ENCODE measurements at places on chromosomes 3 and 15. TPM values are rescaled to one million over a fixed set of nuclear protein-coding genes. Genes with fewer than 3 reads are reported as not detected.

DNA sequence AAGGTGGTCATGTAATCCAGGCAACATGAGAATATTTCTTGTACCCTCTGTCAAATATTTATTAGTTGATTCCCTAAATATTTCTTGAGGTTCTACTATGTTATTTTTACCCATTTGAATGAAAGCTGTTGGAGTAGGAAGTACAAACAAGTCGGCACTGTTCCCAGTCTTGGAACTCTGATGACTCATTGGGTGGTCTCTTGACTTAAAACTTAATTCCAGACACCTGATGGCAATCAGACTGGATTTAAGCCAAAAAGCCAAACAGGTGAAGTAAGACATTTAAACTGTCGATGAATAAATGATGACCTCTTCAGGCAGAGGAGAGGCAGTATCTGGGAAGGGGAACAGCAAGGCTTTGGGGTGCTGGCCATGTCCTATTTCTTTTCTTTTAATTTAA is 22.8 kb downstream of the C2CD4A start:
- no peak overlapping the region for H3K27ac ChIP-seq
- H3K36me3 ChIP-seq: no peaks in the 10 kb centered on the region
- no peaks in the 10 kb centered on the region for H3K4me1 ChIP-seq
- H3K4me3 ChIP-seq: no peak overlapping the region

DNA sequence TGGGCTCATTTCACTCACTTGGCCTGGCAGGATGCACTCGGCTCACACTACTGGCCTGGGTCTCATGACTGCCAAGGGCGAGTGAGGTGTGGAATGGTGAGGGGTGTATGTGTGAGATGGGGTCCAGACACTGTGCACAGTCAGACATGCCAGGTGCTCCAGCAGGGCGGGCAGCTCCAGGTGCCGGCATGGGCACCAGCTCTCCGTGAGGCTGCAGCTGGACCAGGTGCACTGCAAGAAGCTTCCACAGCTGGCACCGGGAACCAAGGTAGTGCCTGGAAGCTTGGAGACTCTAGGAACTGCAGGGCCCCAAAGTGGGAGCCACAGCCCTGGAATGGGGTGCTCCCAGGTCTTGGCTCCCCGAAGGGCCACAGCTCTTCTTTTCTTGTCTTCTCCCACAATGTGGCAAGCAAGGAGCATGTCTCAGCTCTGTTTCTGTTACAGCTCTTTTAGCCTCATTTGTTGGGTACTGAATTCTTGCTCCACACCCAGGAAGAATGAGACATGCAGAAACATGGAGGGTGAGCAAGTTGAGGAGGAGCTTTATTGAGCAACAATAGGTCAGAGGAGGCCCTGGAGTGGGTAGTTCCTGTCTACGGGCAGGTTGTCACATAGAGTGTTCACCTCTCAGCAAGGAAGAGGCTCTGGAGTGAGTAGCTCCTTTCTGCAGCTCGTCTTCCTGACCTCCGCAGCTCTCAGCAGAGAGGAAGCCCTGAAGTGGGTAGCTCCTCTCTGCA is 762.8 kb downstream of the CADM2 start:
- no peaks in the 10 kb centered on the region for H3K36me3 ChIP-seq
- no peaks in the 10 kb centered on the region for H3K27me3 ChIP-seq
- no peaks in the 10 kb centered on the region for H3K4me1 ChIP-seq
- H3K4me3 ChIP-seq: no peak overlapping the region
- DNase-seq: no peak

DNA sequence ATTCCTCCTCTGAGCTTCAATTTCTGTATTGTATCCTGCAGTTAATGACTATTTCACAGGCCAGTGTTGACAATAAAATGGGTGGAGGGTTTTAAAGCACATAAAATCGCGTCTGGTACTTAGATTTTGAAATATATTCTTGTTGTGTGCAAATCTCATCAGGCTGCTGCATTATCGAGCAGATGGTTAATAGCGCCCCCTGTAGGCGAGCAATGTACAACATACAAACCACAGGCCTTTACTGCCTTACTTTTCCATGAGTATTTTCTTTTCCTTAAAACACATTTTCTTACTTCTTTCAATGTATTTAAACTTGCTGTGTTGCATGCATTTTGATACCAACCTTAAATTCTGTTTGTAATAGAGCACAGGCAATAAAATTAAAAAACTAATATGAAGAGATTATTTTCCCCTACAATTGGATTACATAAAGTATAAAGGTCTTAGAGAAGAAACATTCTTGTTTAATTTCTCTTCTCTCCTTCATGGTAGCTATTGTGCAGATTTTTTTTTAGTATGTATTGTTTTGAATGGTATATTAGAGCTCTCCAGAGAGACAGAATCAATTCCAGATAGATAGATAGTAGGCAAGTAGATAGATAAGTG is 608.4 kb downstream of the CADM2 start:
- H3K27ac ChIP-seq: no peak overlapping the region
- H3K4me3 ChIP-seq: no peak overlapping the region
- peak; percentile 30 for DNase-seq
- no peaks in the 10 kb centered on the region for H3K27me3 ChIP-seq

- H3K36me3 ChIP-seq: peaks cover 4% of the 10 kb centered on the region
- H3K4me3 ChIP-seq: no peak overlapping the region
- no peak overlapping the region for H3K27ac ChIP-seq
- peaks cover 18% of the 10 kb centered on the region for H3K4me1 ChIP-seq
- DNase-seq: no peak
- H3K27me3 ChIP-seq: no peaks in the 10 kb centered on the region
These were observed 2.5 kb upstream of the FSIP1 start for GRCh38 chr15:39785139-39785538.

GRCh38 chr3:113249111-113249510 is 37.8 kb downstream of the BOC start:
- H3K4me3 ChIP-seq: no peak overlapping the region
- H3K27me3 ChIP-seq: no peaks in the 10 kb centered on the region
- DNase-seq: no peak
- H3K4me1 ChIP-seq: peaks cover 7% of the 10 kb centered on the region

DNA sequence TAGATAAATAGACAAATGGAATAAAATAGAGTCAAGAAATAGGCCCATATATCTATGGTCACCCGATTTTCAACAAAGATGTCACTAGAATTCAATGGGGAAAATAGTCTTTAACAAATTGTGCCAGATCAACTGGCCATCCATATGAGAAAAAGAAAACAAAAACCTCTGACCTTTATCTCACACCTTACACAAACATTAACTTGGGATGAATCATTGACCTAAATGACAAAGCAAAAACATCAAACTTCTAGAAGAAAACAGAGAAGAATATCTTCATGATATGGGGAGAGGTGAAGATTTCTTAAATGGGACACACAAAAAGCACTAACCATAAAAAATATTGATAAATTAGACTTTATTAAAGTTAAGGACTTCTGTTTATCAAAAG is 31.9 kb downstream of the ITGA11 start:
- H3K27me3 ChIP-seq: no peaks in the 10 kb centered on the region
- H3K27ac ChIP-seq: no peak overlapping the region
- no peak for DNase-seq

DNA sequence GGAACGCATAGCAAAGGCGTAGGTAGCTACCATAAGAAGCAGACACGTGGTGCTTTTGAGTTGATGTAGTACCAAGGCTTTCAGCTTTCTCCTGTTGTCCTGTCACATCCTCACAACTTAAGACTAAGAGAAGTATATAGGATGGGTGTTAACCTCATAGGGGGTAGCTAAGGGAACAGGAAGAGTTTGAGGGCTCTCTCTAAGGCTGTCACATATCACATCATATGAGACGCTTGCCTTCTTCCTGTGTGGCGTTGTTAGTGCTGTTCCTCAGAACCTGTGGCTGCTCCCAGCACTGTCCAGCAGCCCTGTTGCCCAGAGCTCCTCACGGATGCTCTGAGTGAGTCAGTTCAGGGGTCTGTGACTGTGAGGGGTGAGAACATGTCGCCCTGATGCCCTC is 14.7 kb downstream of the DHX30 start:
- H3K4me3 ChIP-seq: no peak overlapping the region
- H3K4me1 ChIP-seq: no peaks in the 10 kb centered on the region
- H3K27me3 ChIP-seq: no peaks in the 10 kb centered on the region
- H3K36me3 ChIP-seq: peaks cover 43% of the 10 kb centered on the region
- H3K27ac ChIP-seq: no peak overlapping the region

- no peak overlapping the region for H3K4me3 ChIP-seq
- DNase-seq: no peak
- H3K27me3 ChIP-seq: no peaks in the 10 kb centered on the region
- H3K27ac ChIP-seq: no peak overlapping the region
These were observed 729.9 kb downstream of the MECOM start for GRCh38 chr3:168933614-168934013.

DNA sequence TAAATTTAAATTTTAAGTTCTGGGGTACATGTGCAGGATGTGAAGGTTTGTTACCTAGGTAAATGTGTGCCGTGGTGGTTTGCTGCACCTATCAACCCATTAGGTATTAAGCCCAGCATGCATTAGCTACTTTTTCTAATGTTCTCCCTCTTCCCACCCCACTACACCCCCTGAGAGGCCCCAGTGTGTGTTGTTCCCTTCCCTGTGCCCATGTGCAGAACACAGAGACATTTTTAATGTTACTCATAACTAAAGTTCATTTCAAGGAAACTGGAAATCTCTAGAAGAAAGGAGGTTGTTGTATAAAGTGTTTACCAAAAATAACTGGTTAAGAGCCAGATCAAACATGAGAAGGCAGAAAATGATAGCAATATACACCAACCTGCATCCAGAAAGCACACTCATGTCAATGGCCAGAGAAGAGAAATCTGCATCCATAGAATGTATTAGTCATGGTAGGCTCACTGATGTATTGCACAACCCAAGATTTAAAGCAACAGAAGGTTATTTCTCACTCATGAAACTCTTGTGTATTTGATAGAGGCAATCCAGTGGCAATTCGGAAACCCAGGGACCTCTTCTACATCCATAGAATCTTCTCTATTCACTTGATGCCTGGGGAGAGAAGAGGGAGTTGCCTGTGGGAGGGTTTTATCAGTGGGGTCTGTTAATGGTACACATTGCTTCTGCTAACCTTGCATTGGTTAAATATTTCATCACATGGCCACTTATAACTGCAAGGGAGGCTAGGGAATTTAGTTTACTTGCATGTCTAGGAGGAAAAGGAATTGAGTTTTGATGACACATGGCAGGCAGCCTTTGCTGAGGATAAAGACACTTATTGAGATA is 321.9 kb upstream of the RASGRP1 start:
- H3K27me3 ChIP-seq: no peaks in the 10 kb centered on the region
- no peaks in the 10 kb centered on the region for H3K36me3 ChIP-seq
- H3K27ac ChIP-seq: no peak overlapping the region
- H3K4me3 ChIP-seq: no peak overlapping the region

GRCh38 chr3:36372534-36372935 is 7.8 kb upstream of the STAC start:
- no peaks in the 10 kb centered on the region for H3K36me3 ChIP-seq
- H3K27ac ChIP-seq: no peak overlapping the region
- DNase-seq: no peak

- H3K4me1 ChIP-seq: no peaks in the 10 kb centered on the region
- H3K27me3 ChIP-seq: peaks cover 2% of the 10 kb centered on the region
- no peak overlapping the region for H3K27ac ChIP-seq
- DNase-seq: no peak
These were observed 39.9 kb downstream of the PYDC2 start for GRCh38 chr3:191500892-191501291.

DNA sequence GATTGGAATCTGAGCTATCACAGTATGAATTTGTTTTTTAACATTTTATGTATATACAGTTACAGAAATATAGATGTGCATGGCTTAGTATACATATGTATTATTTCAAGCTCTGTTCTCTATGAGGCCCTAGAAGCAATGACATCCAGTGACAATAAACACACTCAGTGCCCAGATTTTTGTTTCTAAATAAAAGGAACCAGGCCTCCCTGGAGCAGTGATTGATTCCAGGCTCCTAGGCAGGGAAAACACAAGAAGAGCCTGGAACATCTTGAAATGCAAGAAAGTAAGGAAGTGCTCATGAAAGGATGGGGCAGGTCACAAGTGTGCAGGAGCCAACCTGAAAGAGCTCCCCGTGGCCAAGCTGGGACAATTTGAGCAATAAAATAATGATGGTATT is 18.5 kb upstream of the CGNL1 start:
- H3K4me1 ChIP-seq: no peaks in the 10 kb centered on the region
- no peaks in the 10 kb centered on the region for H3K36me3 ChIP-seq
- no peak for DNase-seq
- no peaks in the 10 kb centered on the region for H3K27me3 ChIP-seq

- H3K27me3 ChIP-seq: no peaks in the 10 kb centered on the region
- no peak overlapping the region for H3K27ac ChIP-seq
- H3K36me3 ChIP-seq: peaks cover 3% of the 10 kb centered on the region
- peaks cover 19% of the 10 kb centered on the region for H3K4me1 ChIP-seq
- DNase-seq: no peak
These were observed 42.8 kb downstream of the ILDR1 start for GRCh38 chr3:121979246-121979645.

The LINGO1 gene
- total RNA-seq: not detected

The ACVR2B gene
- 4.2 TPM for total RNA-seq

The FAN1 gene
- total RNA-seq: 20.5 TPM

The CEP152 gene
- total RNA-seq: 18.1 TPM

The SLC24A5 gene
- total RNA-seq: not detected

The NR1I2 gene
- 0.73 TPM for total RNA-seq

The PRKCD gene
- 46.7 TPM for total RNA-seq

The CCR3 gene
- not detected for total RNA-seq

Data from B cell (primary cell).